Sigmoid colon (tissue), 7 donors: ENCODE measurements at places on chromosomes 11 and 22.

- DNase-seq = peak; percentile 74
Measured at GRCh38 chr11:67286621-67287333, 2.3 kb upstream of the ANKRD13D start.

GRCh38 chr11:102410382-102410784, 42.2 kb downstream of the TMEM123 start:
- no peak for DNase-seq

- no peak for DNase-seq
Measured at GRCh38 chr11:60077216-60077817, 11.1 kb upstream of the MS4A2 start.

- peak; percentile 72 for DNase-seq
Measured at GRCh38 chr22:22431271-22432220, 77.0 kb downstream of the ZNF280B start.

- DNase-seq = no peak
Measured at GRCh38 chr11:117780456-117780855, 16.6 kb downstream of the DSCAML1 start.

DNA sequence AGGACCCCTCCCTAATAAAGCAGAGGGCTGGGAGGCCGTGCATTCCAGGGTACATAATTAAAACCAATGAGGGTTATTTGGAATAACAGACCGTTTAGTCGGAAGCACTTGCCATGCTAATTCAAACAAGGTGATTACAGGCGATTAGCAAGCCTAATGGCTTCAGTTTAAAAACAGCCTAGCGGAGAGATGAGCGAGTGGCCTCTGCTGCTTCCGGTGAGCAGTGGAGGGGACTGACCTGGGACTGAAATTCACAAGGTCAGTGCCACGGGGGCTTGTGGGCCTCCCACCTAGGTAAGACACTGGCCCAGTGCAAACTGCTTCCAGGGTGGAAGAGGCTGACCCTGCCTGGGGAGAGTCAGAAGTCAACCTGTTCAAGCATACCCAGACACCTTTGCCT, 56.8 kb upstream of the ALX4 start:
- no peak for DNase-seq

DNA sequence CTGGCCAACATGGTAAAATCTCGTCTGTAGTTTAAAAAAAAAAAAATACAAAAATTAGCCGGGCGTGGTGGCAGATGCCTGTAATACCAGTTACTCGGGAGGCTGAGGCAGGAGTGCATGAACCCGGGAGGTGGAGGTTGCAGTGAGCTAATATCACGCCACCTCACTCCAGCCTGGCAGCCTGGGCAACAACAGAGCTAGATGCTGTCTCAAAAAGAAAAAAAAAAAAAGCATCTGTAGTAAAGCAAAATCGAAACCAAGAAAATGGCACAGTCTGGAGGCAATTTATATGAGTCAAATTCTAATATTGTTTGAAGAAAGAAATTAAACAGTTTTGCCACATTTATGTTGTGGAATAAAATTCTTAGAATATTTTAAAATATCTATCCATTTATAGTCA, 365.0 kb upstream of the CHORDC1 start:
- no peak for DNase-seq

DNA sequence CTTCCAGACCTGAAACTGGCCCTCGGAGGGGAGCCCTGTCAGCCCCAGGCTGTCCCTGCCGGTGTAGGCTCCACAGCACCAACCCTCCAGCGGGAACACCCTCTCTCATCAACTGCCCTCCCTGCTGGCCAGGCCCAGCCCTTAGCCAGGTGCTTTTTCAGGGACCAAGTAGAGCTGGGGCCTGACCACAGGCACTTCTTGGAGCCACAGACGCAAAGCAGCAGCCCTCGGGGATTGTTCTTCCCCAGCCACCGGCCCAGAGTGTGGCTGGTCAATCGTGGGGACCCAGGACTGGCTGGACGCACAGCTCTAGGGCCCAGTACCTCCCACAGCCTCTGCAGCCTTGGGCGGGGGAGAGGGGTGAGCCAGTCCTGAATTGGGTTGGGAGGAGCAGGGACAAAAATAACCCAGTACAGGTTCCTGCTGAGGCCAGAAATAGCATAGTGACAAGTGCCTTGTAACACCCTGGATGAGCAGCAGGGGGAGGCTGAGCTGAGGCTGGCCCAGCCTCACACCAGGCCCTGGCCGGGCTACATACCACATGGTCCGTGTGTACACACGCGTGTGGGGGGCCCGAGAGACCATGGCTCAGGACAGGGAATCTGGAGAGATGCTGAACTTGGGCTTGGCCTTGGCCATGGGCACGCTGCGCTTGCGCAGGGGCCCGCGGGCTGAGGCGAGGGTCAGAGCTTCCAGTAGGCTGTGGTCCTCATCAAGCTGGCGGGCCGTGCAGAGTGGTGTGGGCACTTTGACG, 2.0 kb downstream of the KCNJ11 start:
- no peak for DNase-seq
